ENCODE measurements at places on chromosomes 4 and X. TPM values are rescaled to one million over a fixed set of nuclear protein-coding genes. Genes with fewer than 3 reads are reported as not detected.

Gene AFF2
- 0.37 TPM for total RNA-seq

Gene NRK
- 0.37 TPM for total RNA-seq

Gene MND1
- 8.0 TPM for total RNA-seq

Gene ARX
- total RNA-seq = not detected

Gene LANCL3
- total RNA-seq = not detected

Gene IDS
- 34.2 TPM for total RNA-seq

Gene FRG2
- total RNA-seq = not detected

Gene GPR34
- total RNA-seq = not detected

Gene BEX3
- total RNA-seq = 120 TPM

Gene SPIN2A
- total RNA-seq = 2.2 TPM

Gene PDE6B
- 0.39 TPM for total RNA-seq

Gene SULT1B1
- 10.6 TPM for total RNA-seq

Gene GPM6B
- total RNA-seq = 40.8 TPM

Gene SASH3
- total RNA-seq = not detected

Gene RTL3
- not detected for total RNA-seq

Gene ATP1B4
- total RNA-seq = not detected

Gene EPHA5
- not detected for total RNA-seq

Gene SH3D19
- total RNA-seq = 86.0 TPM

Gene ZNF711
- total RNA-seq = under 0.01 TPM

Gene TLR1
- 0.73 TPM for total RNA-seq

Gene ANKRD50
- 12.5 TPM for total RNA-seq

Gene LIMCH1
- 0.73 TPM for total RNA-seq

Gene PFKFB1
- not detected for total RNA-seq

Gene TRIM61
- total RNA-seq = 1.2 TPM

Gene KLHL2
- 10.6 TPM for total RNA-seq

Gene MAOB
- total RNA-seq = under 0.01 TPM

Gene CLDN22
- not detected for total RNA-seq

Gene PTTG2
- not detected for total RNA-seq

Gene VEGFC
- 11.8 TPM for total RNA-seq

Gene GLRB
- 1.5 TPM for total RNA-seq

Gene CPE
- 7.0 TPM for total RNA-seq

Gene DNAJB14
- total RNA-seq = 24.2 TPM

Gene DOCK11
- 39.7 TPM for total RNA-seq

Gene DCAF12L2
- 0.39 TPM for total RNA-seq

Gene SOX3
- not detected for total RNA-seq

Gene TEX13C
- total RNA-seq = not detected

Gene TMEM35A
- 1.6 TPM for total RNA-seq

Gene ERCC6L
- total RNA-seq = 9.8 TPM

Gene NXF3
- not detected for total RNA-seq

Gene FAM9B
- not detected for total RNA-seq

Gene PROM1
- total RNA-seq = not detected

Gene FAM184B
- not detected for total RNA-seq

Gene ENPP6
- total RNA-seq = not detected

Gene GRIA3
- total RNA-seq = 2.6 TPM

Gene SPIN2B
- total RNA-seq = 9.6 TPM

Gene FAAH2
- not detected for total RNA-seq

Gene EGFL6
- not detected for total RNA-seq

Gene IL3RA
- total RNA-seq = not detected

Gene VCX3B
- total RNA-seq = not detected

Gene GPRIN3
- total RNA-seq = under 0.01 TPM

Gene OPRPN
- total RNA-seq = not detected

Gene RIPPLY1
- not detected for total RNA-seq

Gene CFI
- total RNA-seq = 0.73 TPM

Gene TMSB15A
- 1.4 TPM for total RNA-seq

Gene ASB5
- total RNA-seq = under 0.01 TPM

Gene XKRX
- under 0.01 TPM for total RNA-seq

Gene CFP
- total RNA-seq = 0.37 TPM

Gene DTHD1
- not detected for total RNA-seq

Gene ARR3
- not detected for total RNA-seq
